ENCODE measurements at places on chromosomes 16 and 17.

DNA sequence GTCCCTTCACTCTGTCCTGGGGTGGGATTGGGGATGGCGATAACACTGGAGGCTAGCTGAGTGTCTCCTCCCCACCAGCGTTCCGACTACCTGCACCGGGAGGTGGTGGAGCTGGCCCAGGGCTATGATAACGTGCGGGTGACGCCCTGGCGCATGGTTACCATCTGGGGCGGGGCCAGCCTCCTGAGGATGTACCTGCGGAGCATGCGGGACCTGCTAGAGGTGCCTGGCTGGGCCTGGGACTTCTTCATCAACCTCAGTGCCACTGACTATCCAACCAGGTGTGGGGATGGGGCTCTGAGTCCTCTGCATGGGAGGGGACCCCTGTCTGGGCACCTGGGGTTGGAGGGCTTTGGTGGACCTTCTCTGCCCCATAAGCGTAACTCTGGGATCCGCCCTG lies 8.8 kb downstream of the XYLT2 start:
- DNase-seq: no peak

GRCh38 chr16:63774302-63774701 lies 1347.6 kb downstream of the CDH11 start:
- no peak for DNase-seq

DNA sequence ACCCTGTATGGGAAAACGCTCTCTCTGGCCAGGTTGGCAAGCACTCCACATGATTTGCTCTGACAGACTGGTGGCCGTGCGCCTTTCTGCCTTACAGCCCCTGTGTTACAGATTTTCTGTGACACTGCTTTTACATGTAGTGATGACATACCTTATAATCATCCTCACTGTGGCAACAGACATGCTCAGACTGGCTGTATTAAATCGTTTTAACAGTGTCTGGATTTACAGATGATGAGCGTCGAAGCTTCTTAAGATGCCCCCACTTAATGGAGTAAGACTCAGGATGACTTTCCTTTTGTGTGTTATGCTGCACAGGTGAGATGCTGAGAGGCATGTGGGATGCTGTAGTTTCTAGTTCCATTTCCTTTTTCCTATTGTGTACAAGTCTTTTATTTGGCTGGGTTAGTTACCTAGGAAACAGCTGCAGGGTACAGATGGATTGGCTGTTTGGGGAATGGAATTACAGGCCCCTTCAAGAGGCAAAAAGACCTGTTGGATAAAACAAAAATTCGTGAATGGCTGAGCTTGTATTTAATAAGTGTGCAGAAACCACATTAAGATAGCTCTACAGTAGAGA lies 20.9 kb upstream of the VWA3A start:
- no peak for DNase-seq

DNA sequence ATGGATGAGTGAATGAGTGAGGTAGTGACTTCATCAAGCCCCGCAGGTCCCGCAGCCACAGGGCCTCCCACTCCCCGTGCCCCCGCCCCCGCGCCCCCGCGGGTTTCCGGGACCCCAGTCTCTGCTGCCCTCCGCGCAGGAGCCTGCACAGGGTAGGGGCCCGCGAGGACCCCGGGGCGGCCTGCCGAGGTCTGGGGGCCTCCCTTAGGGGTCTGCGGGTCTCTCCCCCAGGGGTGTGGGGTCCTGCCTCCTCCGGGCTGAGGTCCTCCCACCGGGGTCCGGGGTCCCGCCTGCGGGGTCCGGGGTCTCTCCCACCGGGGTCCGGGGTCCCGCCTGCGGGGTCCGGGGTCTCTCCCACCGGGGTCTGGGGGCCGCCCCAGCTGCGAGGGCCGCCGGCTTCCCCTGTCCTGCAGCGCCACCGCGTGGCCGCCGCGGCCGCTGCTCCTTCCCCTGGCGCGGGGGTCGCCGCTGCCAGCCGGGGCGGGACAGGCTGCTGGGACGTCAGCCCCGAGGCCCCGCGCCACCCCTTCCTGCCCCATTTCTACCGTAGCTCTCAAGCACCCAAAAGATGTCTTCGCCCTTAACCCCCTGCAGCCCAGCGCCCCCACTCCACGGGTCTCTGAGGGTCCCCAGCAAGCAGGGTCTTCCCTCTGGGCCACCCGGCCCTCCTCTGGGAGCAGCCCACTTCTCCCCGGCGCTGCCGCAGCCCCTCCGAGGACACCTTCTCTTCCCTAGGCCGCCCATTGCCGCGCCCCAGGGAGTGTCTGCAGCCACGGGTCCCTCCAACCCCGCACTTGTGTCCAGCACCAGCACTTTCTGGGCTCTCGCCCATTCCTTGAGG lies 10.4 kb upstream of the CHMP6 start:
- DNase-seq: no peak

DNA sequence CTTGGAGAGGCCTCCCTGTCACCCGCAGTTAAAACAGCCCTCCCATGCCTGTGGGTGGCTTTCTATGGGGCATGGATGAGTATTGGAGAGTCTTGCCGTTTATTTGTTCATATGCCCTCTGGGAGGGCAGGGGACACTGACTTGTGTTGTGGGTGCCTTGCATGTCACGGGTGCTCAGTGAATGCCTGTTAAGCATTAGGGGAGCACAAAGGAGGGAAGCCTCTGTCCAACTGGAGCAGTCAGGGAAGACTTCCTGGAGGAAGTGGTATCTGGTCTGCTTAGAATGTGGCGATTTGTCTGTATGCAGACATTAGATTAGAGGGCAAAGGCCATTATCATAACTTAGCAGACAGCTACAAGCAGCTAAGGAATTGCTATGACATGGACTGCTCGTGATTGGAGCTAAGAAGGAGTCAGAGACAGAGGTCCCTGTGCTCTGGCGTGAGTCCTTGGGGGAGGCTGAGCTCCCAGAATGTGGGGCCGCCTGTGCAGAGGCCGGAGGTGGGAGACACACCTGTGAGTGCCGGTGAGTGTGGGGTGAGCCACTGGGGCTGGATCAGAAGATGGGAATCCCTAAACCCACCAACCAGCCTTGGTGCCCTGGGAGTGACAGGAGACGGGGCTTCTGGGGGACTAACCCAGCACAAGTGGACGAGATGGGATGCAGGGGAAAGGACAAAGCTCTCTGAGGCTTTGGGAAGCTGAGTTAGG lies 286.1 kb downstream of the SEC14L1 start:
- DNase-seq: no peak

DNA sequence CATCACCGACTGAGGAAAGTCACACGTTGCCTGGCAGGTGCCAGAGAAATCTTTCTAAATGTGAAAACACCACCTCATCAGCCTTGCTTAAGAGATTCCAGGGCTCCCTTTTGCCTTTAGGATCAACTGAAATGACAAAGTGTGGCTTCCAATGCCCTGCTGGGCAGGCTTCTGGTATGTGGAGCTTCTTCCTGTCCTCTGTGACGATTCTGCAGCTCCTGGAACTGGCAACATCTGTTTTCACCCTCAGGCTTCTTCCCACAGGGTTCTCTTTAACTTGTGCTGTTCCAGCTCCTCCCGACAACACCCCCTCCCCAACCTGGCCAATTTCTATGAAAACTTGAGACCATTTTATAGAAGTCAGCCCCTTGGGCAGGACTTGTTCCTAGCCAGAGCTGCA lies 4.8 kb upstream of the ZDHHC1 start:
- no peak for DNase-seq

- no peak for DNase-seq
These were observed 16.4 kb downstream of the NTN1 start for GRCh38 chr17:9037736-9038135.

DNA sequence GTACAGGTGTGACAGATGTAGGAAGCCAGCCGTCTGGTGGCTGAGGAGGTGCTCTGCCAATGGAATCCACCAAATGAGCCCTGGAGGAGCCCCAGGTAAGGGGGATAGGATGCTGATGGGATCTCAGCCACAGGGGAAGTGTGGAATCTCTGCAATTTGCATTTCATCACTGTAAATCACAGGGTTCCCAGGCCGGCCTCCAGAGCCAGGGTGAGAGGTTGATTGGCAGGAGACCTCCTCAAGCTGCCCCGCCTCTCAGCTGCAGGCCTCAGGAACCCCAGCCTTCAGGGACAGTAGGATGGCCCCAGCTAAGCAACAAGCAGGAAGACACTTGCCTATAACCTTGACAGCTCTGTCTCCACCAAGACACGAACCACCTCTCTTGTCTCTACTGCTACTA lies 39.4 kb downstream of the RTN4RL1 start:
- no peak for DNase-seq

- no peak for DNase-seq
These were observed 421.1 kb upstream of the C16orf82 start for GRCh38 chr16:26645614-26646013.

DNA sequence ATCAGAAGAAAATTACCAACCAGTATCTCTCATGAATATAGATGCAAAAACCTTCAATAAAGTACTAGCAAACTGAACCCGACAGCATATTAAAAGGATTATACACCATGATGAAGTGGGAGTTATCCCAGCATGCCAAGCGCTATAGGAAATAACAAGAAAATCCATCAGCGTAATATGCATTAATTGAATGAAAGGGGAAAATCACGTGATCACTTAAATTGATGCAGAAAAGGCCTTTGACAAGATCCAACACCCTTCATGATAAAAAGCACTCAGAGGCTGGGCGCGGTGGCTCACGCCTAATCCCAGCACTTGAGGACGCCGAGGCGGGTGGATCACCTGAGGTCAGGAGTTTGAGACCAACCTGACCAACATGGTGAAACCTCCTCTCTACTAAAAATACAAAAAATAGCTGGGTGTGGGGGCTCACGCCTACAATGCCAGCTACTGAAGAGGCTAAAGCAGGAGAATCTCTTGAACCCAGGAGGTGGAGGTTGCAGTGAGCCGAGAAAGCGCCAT lies 4.8 kb downstream of the CTRB2 start:
- DNase-seq: no peak

- no peak for DNase-seq
These were observed 62.5 kb upstream of the NFAT5 start for GRCh38 chr16:69503244-69503643.

DNA sequence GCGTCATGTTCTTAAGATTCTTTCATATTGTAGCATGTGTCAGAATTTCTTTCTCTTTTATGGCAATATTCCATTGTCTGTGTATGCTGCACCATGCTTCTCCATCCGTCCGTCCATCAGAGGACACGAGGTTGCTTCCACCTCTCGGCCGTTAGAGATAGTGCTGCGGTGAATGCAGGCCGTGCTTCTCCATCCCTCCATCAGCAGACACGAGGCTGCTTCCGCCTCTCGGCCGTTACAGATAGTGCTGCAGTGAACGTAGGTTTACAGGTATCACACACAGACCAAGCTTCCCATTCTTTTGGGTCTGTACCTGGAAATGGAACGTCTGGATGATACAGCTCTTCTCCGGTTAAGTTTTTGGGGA lies 113.5 kb downstream of the CMIP start:
- DNase-seq: no peak

- DNase-seq: no peak
These were observed 329 bp downstream of the SMARCD2 start for GRCh38 chr17:63842173-63842539.

DNA sequence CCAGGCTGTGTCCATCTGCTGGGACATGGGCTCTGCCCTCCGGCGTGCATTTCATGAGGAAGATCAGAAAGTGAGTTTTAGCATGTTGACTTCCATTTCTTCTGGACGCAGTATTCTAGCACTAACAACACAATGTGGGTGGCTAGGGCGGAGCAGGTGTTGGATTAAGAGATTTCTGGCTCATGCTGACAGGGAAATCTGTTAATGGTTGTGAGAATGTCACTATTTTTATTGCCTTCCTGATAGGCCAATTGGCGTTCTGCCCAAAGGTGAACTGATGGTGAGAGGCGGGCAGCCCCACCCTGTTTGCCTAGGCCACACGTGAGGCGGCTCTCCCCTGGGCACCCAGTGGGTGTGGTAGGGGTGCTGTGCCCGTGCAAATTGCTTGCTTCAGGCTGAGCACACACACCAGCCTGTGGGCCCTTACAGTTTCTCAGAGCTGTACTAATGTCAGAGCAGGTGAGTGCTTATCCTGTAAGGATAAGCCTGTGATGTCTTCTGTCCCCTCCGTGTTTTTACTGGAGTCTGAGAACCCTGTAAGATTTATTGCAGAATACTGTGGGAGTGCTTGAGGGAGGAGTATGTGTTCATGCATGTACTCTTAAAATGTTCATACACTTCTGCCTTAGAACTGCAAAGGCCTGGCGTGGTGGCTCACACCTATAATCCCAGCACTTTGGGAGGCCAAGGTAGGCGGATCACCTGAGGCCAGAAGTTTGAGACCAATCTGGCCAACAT lies 30.9 kb downstream of the PGS1 start:
- DNase-seq: peak; percentile 73

DNA sequence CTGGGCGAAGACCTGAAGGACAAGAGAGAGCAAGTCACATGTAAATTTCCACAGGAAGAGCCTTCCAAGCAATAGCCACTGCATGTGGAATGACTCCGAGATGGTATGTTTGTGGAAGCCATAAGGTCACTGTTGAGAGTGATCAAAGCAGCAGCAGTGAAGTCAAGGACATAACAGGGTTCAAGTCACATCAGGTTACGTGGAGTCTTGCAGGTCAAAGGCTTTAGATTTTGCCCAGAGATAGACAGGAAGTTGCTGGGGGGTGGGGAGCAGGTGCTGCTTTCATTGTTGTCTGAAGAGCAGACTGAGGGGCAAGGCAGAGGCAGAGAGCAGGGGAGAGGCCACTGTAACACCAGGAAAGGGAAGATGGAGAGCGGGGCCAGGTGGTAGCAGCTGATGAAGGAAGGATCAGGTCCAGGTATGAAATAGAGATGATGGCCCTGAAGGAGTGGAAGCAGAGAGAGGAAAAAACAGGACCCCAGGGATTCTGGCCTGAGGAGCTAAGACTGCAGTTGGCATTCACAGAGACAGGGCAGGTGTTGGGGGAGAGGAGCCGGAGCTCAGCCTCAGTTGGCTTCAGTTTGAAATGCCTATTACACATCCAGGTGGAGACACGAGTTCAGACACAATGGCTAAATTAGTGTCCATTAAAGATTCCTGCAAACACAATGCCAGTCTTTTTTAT lies 129.3 kb upstream of the AXIN2 start:
- no peak for DNase-seq

DNA sequence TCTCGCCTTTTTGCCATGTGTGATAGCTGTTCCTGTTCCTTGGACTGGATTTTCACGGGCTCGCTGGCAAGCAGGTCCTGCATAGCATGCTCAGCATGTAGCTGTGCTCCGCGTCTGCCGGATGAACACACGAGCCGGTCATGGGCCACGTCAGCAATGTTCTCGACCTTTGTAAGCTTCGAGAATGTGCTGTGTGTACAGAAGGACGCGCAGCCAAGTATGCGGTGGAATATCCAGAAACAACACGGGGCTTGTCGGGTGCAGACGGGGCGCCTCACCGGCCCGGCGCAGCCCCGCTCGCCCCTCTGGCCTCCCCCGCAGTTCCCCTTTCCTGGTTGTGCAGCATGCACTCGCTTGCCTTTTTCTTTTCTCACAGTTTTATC lies 42.2 kb downstream of the RPTOR start:
- no peak for DNase-seq

- DNase-seq: no peak
These were observed 38.2 kb downstream of the PSME3IP1 start for GRCh38 chr16:57147381-57148221.

GRCh38 chr17:75635610-75636202 lies 2.5 kb downstream of the SMIM5 start:
- no peak for DNase-seq

- DNase-seq: no peak
These were observed 130.8 kb upstream of the CES5A start for GRCh38 chr16:56005958-56006357.

- no peak for DNase-seq
These were observed 41.7 kb downstream of the SRL start for GRCh38 chr16:4200000-4200780.
